Activated T-helper 2 cell treated with anti-CD3 and anti-CD28 coated beads, Interferon-gamma antibody, Interleukin-2, Interleukin-4, amounts not matched to agents 10 μg/mL and 5 μg/mL and 100 μg/mL, durations not matched to agents 14 hours and 24 hours and 36 hours (primary cell): ENCODE measurements at places on chromosomes 1 and 21. TPM values are rescaled to one million over a fixed set of nuclear protein-coding genes. Genes with fewer than 3 reads are reported as not detected.

The HLCS gene
- total RNA-seq = 17.2 and 18.7 TPM in 2 replicates

The RXFP4 gene
- not detected in 2 replicates for total RNA-seq

The PTBP2 gene
- total RNA-seq = 17.1 and 18.8 TPM in 2 replicates

The GCSAML gene
- total RNA-seq = 0.43 and 0.48 TPM in 2 replicates

The WNT2B gene
- 0.16 TPM in 1 of 2 replicates, not detected in the other for total RNA-seq

The LCE1A gene
- total RNA-seq = not detected in 2 replicates

The CD53 gene
- 161 and 165 TPM in 2 replicates for total RNA-seq
